Cortex of kidney (tissue), 1 donor: ENCODE measurements at places on chromosomes 5 and 9.
A peak's percentile ranks its signal among the peaks of the same experiment; 100 is the strongest.

DNA sequence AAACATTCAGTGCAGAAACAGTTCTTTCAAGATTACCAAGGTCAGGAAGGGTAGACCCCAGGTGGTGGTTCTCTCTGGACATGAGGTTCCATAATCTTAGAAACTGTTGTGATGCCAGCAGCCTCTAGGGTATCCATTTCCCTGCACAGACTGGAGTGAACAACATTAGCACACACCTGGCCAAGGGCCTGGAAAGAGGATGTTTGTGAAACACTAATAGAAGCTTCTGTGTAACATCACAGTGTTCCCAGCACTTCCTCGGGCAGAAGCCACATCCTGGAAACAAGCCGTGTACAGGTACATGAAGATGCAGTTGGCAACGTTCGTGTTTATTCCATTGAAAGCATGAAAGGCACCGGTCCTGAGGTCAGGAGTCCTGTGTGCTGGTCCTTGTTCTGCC, 598.2 kb upstream of the KLF4 start:
- no peak for DNase-seq

DNA sequence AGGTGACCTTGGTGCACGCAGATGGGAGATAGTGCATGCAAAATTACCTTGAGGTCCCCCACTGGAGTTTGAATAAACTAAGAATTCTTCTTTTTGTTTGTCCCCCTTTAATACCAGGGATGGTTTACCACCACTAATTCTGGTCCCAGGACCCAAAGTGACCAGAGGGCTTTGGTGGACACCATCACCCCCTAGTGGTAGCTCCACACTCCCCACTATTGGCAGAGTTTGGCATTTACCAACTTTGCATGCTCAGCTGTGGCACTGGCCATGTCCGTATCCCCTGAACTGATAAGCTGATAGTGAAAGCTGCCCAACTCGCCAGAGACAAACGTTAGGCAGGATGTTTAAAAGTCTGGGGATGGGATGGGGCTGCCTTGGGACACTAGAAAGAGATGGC, 3.3 kb downstream of the ASTN2 start:
- no peak for DNase-seq

- no peak for DNase-seq
Observed at GRCh38 chr5:67100301-67100700, 96.3 kb downstream of the CD180 start.

GRCh38 chr9:132231019-132231701, 69.3 kb downstream of the NTNG2 start:
- DNase-seq: no peak

- no peak for DNase-seq
Observed at GRCh38 chr9:95273369-95274022, 44.0 kb downstream of the FANCC start.

- DNase-seq: no peak
Observed at GRCh38 chr9:61671276-61671973, 481.6 kb downstream of the SPATA31A7 start.

- DNase-seq: no peak
Observed at GRCh38 chr5:10384483-10384882, 31.0 kb downstream of the MARCHF6 start.

DNA sequence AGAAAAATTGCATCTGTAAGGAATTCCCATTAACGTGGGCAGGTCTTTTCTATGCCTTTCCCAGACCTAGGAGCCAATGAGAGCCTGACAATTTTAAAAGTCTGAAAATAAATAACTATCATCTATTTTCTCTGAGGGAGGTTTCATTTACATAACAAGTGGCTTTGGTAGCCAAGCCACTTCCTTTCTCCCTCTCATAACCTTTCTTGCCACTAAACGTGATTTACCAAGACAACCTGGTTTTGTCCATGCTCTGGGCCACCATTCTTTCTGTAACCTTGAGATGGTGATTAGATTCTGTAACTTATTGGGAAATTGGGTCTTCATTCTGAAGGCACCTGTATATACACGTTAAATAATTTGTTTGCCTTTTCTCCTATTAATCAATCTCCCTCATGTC, 1046.9 kb downstream of the CDH12 start:
- no peak for DNase-seq

- peak; percentile 13 for DNase-seq
Observed at GRCh38 chr5:122311961-122312590, at the start of gene SNCAIP. SNCAIP (plus strand) TSS chr5:122312237; CDS start chr5:122391135, 78,898 bp downstream.

DNA sequence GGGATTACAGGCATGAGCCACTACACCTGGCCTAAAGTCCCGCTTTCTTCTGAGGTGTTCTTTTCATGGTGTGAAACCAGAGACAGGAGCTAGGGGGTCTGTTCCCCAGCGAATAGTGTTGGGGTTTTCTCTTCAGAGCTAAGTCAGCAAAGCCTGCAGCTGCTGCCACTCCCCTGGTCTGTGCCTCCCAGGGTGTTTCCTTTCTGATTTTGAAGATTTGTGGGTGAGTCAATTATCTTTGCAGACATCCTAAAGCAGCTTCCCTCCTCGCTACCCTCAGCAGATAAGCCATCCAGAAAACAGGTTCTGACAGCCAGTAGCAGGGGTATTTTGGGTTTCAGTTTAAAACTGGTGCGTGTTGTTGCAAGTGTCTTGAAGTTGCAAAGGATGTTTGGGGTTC, 72.0 kb upstream of the IQGAP2 start:
- DNase-seq: no peak

DNA sequence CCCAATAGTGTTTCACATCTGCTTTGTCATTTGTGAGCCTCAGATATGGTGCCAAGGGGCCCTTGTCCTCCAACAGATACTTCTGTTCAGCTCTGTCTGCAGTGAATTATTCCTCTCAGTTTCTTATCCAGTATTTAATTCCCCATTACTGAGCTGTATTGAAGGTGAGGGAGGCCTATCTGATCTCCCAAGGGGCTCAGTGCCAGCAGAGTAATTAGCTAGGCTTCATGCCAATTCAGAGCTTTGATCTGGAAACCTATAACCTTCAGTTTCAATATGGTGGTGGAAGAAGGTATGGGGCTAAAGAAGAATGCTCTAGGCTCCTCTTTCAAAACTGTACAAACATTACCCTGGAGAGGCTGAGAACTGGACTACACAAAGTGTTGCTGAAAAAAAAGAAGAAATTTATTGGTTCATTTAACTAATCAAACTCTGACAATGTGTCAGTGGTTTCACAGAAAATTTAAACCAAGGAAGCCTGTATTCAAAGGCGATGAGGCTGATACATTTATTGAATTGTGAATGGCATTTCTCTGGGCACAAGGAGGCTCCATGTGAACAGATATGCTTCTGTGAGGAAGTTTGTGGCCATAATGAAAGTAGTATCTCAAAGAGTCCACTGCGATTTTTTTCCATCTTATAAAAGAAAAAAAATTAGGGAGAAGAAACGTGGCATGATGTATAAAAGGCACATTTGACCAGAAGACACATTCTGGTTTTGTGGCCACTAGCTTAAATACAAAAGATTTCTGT, 397.8 kb downstream of the TLE4 start:
- DNase-seq: no peak

GRCh38 chr5:35309365-35310130, 79.3 kb upstream of the PRLR start:
- no peak for DNase-seq

DNA sequence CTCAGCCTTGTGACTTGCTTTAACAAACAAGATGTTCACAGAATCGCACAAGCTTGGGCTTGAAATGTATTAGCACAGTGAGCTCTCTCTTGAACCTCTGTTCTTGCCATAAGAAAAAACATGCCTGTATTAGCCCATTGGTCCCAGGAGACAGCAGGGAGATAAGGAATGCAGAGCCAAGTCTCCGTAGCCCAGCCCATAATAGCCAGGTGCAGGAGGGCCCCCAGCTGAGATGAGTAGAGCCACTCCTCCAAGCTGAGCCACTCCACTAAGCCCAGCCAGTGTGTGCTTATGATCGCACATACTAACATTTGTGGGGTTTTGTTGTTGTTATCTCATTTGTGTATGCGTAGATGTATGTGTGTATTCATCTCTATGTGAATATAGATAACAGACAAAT, 21.6 kb upstream of the SVEP1 start:
- no peak for DNase-seq

DNA sequence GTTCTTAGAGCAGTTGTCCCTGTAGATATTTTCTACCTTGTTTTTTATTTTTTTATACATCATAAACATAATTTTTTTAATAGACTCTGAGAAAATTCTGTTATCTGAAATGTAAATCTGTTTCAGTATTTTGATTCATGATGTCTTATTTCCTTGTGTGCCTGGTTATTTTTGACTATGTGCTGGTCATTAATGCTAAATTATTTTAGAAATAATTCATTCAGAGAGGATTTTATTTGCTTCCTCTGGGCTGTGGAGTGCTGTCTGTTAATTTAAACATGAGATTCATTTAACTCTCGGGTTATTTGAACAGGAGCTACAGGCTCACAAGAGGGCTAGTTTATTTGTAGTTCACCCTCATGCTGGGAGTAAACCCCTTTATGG, 124.3 kb upstream of the PITX1 start:
- no peak for DNase-seq

- no peak for DNase-seq
Observed at GRCh38 chr5:58381566-58381965, 78.3 kb downstream of the PLK2 start.

- no peak for DNase-seq
Observed at GRCh38 chr5:139341187-139341688, 416 bp upstream of the PAIP2 start.

GRCh38 chr9:68725070-68725469, 20.0 kb downstream of the PIP5K1B start:
- DNase-seq: no peak

DNA sequence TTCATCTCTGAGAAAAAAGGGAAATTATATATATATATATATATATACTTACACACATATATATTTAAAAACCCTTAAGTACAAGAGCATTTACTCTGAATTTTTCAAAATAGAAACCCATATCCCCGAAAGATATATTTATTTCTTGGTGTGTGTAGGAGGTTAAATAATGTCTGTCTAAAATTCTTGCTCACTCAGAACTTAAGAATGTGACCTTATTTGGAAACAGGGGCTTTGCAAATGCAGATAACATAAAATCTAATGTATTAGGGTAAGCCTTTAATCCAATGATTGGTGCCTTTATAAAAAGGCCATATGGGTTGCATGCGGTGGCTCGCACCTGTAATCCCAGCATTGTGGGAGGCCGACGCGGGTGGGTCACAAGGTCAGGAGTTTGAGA, 517.3 kb upstream of the TLE4 start:
- no peak for DNase-seq

GRCh38 chr5:170137694-170138214, 32.1 kb downstream of the FOXI1 start:
- no peak for DNase-seq

DNA sequence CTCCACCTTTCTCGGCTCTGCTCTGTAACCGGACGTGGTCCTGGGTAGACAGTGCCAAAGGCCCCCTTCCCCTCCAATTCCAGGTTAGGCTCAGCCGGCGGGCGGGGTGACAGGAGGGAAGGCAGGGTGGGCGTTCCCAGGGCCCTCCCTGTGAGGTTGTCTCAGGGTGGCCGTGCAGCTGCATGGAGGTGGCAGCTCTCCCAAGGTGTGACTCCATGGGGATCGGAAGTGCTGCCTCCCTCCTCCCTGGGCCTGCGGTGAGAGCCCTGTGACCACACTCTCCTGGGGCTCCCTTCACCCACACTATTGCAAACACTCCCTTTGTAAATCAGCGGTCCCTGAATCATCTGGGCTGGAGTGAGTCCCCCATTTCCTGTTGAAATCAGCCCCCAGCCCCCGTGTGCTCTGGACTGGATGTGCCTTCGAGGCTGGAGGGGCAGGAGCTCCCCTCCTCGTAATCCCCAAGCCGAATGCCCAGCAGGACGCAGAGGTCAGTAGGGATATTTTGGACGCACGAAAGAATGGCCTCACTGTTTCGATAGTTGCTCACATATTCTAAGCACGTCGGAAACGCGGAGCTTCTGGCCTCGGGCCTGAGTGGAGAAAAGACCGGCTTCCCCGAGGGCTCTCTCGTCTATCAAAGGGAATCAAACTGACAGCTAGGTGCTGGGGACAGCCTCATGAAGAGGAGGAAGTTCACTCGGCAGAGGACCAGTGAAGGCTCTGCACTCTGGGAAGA, 107.6 kb upstream of the COL5A1 start:
- DNase-seq: no peak

GRCh38 chr5:148397968-148398595, 14.3 kb downstream of the FBXO38 start:
- DNase-seq: no peak

DNA sequence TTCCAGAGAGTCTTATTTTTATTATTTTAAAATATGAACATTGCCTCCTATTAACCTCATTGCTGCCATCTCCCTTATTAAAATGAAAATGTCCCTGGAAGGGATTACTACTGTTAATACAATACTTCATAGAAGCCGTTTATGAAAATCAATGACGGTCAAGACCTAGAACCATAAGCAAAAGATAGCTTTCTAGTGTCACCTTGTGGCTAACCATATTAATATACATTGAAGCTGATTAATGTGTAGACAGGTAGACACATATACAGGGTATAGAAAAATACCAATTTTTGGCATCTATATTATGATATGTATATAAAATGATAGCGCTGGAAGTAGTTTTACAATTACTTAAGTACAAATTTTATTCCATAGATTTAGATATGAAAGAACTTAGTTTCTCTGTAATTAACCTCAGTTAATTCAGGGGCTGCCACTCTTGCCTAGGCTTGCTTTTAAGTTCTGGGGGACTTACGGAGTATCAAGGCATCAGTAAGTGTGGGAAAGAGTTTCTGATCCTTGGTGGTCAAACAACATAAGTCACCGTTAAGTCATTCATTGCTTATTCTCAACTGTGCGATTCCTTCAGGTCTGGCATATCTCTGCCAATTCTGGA, 2.5 kb upstream of the YTHDC2 start:
- no peak for DNase-seq

- DNase-seq: no peak
Observed at GRCh38 chr5:108481355-108481931, 99.5 kb upstream of the FBXL17 start.

DNA sequence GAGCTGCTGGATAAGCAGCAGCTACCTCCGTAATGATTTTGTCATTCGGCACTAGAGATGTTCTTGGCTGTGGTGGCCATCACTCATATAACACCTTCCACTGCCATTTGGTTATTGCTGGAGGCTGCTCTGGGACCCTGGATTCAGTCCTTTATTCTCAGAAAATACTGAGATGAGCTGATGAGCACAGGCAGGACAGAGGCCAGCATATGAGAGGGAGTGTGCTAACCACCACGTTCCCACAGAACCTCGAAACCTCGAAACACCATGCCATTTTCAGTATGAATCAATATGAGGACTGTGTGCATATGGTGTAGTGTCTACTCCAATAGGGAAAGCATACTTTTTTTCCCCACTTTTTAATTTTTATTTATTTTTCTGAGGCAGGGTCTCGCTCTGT, 56.6 kb downstream of the ADAM19 start:
- no peak for DNase-seq

GRCh38 chr5:137075163-137075970, 423.8 kb downstream of the SPOCK1 start:
- DNase-seq: no peak

- DNase-seq: no peak
Observed at GRCh38 chr9:6040077-6040476, 24.7 kb upstream of the RANBP6 start.

GRCh38 chr5:55903121-55903701, 52.1 kb downstream of the IL31RA start:
- no peak for DNase-seq

DNA sequence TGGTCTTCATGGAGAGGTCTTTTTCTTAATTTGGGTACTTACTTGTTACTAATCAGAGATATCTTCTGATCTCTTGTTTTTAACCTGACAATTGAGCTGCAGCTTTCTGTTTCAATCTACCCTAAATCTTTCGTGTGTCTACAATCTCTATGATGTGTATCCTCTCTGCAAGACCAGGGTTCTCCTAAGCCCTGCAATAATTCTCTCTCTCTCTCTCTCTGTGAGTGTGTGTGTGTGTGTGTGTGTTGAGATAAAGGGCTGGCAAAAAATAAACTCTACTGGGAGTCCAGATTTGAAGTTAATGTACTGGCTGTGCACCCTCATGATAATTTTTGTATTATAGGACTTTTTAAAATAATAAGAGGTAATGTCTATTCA, 57.8 kb upstream of the FBXL7 start:
- no peak for DNase-seq
